ENCODE measurements at places on chromosomes 7 and 10.

GRCh38 chr7:11727864-11728263, 104.1 kb downstream of the THSD7A start:
- H3K4me3 ChIP-seq, result no peak overlapping the region
- H3K36me3 ChIP-seq, result no peaks in the 10 kb centered on the region
- no peaks in the 10 kb centered on the region for H3K27me3 ChIP-seq
- H3K4me1 ChIP-seq, result no peaks in the 10 kb centered on the region

- H3K4me1 ChIP-seq, result peaks cover 21% of the 10 kb centered on the region
- H3K4me3 ChIP-seq, result peak overlapping the region; percentile 89
- DNase-seq, result no peak
- peak overlapping the region; percentile 95 for H3K27ac ChIP-seq
- peaks cover 7% of the 10 kb centered on the region for H3K36me3 ChIP-seq
Observed at GRCh38 chr10:112374724-112375541, 1.0 kb downstream of the ACSL5 start.

- no peak overlapping the region for H3K27ac ChIP-seq
- H3K36me3 ChIP-seq, result no peaks in the 10 kb centered on the region
Observed at GRCh38 chr7:47435889-47436312, 146.0 kb downstream of the TNS3 start.

- no peak overlapping the region for H3K4me3 ChIP-seq
- H3K4me1 ChIP-seq, result no peaks in the 10 kb centered on the region
- DNase-seq, result no peak
- H3K27ac ChIP-seq, result no peak overlapping the region
Observed at GRCh38 chr7:131603932-131604331, 47.5 kb upstream of the PODXL start.

DNA sequence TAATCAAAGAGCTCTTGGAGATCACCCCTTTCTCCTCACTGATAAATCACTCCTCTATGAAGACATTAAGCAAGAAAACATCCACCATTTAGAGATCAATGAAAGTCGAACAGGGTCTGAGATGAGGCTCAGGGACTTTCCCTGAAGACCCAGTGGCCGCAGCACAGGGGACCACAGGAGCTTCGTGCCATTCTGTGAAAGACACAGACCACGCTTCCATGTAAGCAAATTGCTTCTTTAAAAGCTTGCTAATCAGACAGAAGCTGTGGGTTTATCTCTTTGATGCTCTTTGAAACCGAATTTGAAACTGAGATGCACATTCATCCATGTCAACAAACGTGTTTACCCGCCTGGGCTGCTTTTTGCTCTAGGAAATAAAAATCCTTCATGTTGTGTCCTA, 231.9 kb upstream of the PPP2R2D start:
- H3K36me3 ChIP-seq, result no peaks in the 10 kb centered on the region
- no peak overlapping the region for H3K27ac ChIP-seq
- H3K27me3 ChIP-seq, result no peaks in the 10 kb centered on the region
- DNase-seq, result no peak

DNA sequence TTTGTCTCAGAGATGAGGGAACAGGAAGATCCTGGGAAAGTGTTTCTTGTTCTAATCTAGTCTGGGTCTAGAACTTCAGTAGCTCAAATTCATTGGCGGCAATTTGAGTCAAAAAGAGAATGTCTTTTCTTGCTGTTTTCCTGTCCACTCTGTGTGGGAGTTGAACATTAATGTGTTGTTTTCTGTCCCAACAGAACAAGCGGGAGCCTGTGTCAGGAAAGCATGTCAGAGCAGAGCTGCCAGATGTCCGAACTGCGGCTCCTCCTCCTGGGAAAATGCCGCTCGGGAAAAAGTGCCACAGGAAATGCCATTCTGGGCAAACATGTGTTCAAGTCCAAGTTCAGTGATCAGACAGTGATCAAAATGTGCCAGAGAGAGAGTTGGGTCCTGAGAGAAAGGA, 16.0 kb downstream of the GIMAP8 start:
- no peak overlapping the region for H3K4me3 ChIP-seq
- peak overlapping the region; percentile 34 for H3K27ac ChIP-seq
- H3K4me1 ChIP-seq, result peaks cover 50% of the 10 kb centered on the region
- DNase-seq, result no peak
- no peaks in the 10 kb centered on the region for H3K27me3 ChIP-seq

DNA sequence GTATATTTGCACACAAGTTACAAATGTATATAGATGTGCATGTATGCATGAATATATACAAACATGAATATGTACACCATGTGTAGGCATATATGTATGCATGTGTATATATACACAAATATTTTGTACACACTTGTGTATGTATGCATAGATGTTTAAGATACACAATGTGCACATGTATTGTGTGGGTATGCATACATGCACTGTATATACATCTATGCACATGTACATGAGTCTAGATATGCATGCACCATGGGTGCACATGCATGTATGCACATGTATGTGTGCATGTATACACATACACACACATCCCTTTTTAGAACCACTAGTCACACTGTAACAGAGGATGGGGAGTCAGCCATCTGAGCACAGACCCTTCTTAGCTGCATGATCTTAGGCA, 249.4 kb downstream of the COBL start:
- H3K4me3 ChIP-seq, result no peak overlapping the region
- H3K36me3 ChIP-seq, result no peaks in the 10 kb centered on the region
- DNase-seq, result no peak
- no peaks in the 10 kb centered on the region for H3K4me1 ChIP-seq

- no peak for DNase-seq
- no peak overlapping the region for H3K4me3 ChIP-seq
- H3K27me3 ChIP-seq, result no peaks in the 10 kb centered on the region
- no peak overlapping the region for H3K27ac ChIP-seq
- no peaks in the 10 kb centered on the region for H3K36me3 ChIP-seq
Observed at GRCh38 chr10:48937796-48938195, 1.8 kb downstream of the LRRC18 start.

GRCh38 chr7:90708841-90709317, 112.8 kb downstream of the CDK14 start:
- peak; percentile 7 for DNase-seq
- H3K4me3 ChIP-seq, result no peak overlapping the region
